ENCODE measurements at places on chromosomes 11 and 22. TPM values are rescaled to one million over a fixed set of nuclear protein-coding genes. Genes with fewer than 3 reads are reported as not detected.

The BET1L gene
- total RNA-seq = 73.2 TPM

The GLYAT gene
- total RNA-seq = not detected

The GTSE1 gene
- total RNA-seq = 2.4 TPM

The CCDC89 gene
- total RNA-seq = 0.30 TPM

DNA sequence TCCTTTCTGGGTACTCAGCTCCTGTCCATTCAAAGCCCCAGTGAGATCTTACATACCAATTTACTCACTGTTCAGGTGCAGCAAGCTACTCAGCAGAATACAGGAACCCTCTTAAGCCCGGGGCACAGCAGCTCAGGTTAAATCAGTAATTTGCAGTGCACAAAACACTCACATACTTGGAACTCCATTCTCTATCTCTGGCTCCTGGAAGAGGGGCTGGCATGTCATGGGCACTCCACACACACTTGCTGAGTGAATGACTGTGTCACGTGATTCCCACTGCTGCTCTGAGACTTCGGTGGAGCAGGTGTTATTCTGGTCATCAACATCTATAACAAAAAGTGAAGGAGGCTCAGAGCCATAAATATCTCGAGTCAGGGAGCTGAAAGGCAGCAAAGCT, 157.3 kb upstream of the BDNF start:
- DNase-seq = no peak

DNA sequence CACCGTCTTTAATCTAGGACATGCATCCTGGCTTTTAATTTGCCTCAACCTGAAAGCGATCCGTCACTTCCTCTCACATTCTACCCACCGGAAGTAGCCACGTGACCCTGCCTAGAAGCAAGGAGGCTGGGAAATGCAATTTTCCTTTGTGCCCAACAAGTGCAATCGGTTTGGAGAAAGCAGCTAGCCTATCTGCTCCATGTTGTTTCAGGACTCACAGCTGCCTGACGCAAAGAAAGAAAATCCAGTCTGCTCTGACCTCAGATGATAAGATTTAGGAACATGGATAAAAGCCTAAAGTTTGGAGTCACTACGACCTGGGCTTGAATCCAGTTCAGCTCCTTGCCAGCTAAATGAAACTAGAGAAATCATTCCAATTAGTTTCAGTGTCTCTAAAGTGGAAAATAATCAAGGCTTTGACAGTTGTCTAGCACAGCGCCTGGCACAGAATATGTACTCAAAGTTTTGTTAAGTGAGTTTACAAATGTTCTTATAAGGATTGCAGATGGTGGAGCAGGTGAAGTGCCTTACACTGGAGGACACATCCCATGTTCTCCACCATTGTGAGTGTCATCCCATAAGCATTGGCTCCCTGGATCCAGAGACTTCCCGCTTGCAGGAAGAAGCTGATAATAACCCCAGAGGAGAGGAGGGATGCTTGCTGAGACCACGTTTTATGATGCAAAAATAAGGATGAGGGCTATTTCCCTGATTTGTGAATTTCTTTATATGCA, 553.7 kb downstream of the MN1 start:
- DNase-seq = peak; percentile 66

DNA sequence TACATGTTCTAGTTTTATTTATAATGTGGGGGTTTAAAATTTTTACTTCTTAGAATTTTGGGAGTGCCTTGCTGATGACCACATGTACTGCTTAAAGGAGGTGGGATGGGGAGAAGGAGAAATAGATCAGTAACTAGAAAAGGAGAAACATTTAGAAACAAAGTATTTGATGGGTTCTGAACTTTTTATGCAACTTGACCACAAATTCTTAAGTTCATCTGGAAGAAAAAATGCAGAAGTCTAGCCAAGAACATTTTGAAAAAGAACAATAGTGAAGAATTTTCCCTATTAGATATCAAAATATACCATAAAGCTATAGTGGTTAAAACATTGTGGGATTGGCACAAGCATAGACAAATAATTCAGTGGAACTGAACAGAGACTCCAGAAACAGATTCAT, 73.3 kb upstream of the AMPD3 start:
- peak; percentile 74 for DNase-seq

GRCh38 chr11:133526790-133527189, 5.5 kb downstream of the OPCML start:
- DNase-seq = no peak

- DNase-seq = no peak
Observed at GRCh38 chr11:33021937-33022336, 6.3 kb downstream of the DEPDC7 start.

DNA sequence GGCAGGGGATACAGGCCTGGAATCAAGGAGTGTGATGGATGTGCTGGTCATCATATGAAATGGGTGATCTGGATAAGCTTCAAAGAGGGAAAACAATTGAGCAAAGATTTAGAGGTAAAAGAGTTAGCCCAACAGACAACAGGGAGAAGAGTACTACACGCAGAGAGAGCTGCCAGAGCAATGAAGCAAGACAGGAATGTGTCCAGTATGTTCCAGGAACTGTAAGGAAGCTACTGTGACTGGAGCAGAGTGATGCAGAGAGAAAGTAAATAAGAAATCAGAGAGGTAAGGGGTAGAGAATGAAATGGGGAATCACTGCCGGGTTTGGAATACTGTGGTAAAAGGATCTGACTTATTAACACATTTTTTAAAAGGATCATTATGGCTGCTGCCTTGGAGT, 255.1 kb downstream of the DCDC1 start:
- DNase-seq = no peak

DNA sequence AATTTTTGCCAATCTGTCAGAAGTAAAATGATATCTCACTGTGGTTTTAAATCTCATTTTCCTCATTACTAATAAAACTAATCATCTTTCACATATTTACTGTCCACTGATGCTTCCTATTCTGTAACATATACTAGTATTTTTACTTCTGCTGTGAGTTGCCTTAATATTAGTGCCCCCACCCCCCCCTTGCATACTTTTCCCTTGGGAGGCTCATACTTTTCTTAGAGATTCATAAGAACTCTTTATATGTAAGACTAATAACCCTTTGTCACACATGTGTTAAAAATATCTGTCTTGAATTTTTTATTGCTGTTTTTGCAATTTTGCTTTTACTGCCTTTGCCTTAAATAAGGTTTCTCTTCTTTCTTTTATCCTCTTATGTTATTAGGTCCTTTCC, 87.2 kb downstream of the PHF21A start:
- DNase-seq = no peak

DNA sequence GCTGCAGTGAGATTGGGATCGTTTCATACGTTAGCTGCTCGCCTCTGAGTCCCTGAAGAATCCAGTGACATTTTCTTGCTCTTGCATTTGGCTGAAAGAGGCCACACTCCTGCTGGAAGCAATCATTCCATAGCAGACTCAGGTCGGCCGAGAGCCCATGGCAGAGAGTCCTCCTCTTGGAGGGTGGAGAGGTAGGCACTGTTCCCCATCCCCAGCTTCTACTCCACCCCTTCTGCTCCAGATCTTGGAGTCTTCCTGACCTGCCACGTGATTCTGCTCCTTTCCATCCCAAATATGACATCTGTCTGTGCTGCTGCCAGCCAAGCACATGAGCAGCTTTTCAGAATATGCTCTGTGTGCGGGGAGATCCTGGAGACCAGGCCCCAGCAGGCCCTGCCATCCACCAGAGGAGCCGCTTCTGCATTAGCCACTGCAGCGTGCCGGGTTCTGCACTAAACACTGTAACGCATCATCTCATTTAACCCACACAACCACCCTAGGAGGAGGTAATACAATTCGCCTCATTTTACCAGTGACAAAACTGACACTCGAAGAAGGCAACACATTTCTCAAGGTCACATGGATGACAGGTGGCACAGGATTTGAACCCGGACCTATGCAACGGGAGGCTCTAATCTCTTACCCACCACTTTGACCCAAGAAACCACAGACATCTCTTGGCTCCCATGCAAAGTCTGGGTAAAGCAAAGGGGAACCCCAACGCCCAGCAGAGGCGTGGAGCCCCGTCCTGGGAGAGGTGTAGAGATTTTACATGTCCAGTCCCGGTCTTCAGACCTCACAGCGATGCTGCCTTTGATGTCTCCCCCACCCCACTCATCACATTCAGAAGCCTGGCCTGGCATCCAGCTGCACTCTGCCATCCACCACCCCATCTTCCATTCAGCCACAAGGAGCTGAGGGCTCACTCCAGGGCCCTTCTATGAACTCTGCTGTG, 78.8 kb downstream of the FEZ1 start:
- no peak for DNase-seq

- peak; percentile 53 for DNase-seq
Observed at GRCh38 chr22:39152511-39153219, at the start of gene CBX7. TSS of gene CBX7 (minus strand) at chr22:39152680. CDS start at chr22:39152444, 236 bp downstream.

DNA sequence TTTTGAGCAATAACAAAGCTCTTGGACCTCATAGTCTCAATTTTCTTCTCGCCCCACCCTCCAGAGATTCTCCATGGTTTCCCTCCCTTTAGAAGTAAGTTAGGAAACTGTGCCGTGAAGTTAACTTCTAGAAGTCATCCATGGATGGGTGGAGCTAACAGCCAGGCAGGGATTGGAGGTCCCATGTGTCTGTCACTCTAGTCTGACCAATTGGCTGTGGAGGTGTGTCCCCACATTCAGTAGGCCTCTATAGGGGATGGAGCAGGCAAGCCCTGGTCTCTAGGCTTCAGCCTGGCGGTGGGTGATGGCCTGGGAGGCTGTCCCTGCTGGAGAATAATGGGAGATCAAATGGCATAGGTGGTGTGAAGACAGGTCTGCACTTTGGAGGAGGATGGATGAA, 50.7 kb downstream of the TP53I11 start:
- DNase-seq = peak; percentile 72

DNA sequence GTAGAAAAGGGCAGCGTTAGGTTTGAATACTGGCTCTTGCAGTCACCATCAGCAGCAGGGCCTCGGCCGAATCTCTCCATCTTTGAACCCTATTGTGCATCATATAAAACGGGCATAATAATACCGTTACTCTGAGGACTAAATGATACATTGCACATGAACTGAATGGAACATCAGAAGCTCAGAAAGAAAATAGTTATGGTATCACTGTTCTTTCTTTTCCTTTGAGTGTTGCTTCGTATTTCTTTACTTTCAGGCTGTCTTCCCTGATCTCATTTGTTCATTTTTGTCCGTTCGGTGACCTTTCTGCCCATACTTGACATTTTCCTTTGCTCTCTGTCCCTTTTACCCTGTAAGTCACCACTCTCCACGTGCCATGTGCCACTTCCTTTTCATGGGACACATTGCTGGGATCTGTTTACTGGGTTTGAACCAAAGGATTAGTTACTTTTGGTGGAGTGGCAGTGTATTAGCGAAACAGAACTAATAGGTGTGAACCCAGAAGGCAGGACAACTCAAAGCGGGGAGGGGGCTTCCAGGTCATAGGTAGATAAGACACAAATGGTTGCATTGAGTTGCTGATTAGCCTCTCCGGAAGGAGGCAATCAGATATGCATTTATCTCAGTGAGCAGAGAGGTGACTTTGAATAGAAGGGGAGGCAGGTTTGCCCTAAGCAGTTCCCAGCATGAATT, 717 bp upstream of the ZNF202 start:
- no peak for DNase-seq

GRCh38 chr11:67381244-67381972, 8.0 kb upstream of the CLCF1 start:
- DNase-seq = no peak

GRCh38 chr11:6319704-6320410, 444 bp downstream of the CAVIN3 start:
- DNase-seq = peak; percentile 88

- no peak for DNase-seq
Observed at GRCh38 chr22:19607192-19608002, 83.2 kb upstream of the CLDN5 start.

- no peak for DNase-seq
Observed at GRCh38 chr11:108718466-108718865, 53.6 kb downstream of the DDX10 start.

GRCh38 chr11:67269401-67270255, 3.4 kb downstream of the GRK2 start:
- DNase-seq = no peak

- no peak for DNase-seq
Observed at GRCh38 chr11:45960387-45961095, 38.1 kb downstream of the LARGE2 start.

DNA sequence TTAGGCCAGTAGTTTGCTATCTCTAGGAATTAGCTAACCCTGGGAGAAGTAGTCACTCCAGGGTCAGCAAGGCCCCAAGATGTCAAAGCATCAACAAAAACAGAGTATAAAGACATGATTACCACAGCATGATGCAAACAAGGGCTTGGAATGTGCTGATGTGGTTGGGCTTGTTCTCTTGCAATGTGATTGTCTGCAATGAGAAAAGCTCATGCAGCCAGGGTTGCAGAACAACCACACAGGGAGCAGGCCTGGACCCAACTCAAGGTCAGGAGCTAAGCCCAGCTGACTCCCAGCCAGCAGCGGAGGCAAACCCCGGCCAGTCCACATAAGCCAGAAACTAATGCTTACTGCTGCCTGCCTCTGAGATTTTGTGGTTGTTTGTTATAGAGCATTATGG, 132.4 kb upstream of the ZC3H12C start:
- DNase-seq = peak; percentile 80

DNA sequence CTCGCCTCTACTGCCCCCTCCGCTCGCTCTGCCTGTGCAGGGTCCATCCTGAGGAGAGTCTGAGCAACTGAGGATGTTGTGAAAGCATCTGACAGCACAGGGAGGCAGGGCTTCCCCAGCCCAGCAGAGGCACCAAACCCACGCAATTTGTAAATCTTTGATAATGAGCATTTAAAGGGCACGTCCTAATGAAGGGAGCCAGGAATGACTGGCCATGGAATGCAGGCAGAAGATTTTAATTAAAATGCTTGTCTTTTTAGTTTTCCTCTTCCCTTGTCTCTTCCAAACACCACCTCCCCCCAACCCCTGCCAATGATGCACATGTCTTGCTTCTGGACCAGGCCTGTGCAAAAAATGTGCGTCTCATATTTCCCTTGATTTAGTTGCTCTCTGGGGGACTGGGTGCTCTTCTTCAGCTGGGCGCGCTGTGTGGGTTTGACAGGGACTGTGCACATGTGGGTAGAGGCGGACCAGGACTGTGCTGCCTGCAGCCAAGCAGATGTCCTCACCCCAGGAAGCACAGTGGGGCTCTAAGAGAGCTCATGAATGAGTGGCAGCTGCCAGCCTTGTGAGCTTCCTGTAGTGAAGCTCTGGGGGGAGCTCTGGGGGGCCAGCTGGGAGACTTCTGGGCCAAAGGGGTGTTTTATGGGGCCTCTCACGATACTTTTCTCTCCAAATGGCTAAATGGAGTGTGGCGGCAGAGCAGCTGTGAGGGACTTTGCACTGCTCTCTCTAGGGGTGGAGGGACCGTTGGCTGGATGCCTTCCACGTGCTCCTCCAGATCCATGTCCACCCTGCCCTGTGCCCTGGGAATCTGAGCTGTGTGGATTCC, 273.5 kb downstream of the ST3GAL4 start:
- DNase-seq = no peak

Data from astrocyte (in vitro differentiated cells and primary cell).